Dorsolateral prefrontal cortex (tissue), 122 donors: ENCODE measurements at places on chromosomes 6 and 20.
A peak's percentile ranks its signal among the peaks of the same experiment; 100 is the strongest.

GRCh38 chr6:29524444-29525310 lies 34.9 kb downstream of the UBD start:
- no peak for DNase-seq

DNA sequence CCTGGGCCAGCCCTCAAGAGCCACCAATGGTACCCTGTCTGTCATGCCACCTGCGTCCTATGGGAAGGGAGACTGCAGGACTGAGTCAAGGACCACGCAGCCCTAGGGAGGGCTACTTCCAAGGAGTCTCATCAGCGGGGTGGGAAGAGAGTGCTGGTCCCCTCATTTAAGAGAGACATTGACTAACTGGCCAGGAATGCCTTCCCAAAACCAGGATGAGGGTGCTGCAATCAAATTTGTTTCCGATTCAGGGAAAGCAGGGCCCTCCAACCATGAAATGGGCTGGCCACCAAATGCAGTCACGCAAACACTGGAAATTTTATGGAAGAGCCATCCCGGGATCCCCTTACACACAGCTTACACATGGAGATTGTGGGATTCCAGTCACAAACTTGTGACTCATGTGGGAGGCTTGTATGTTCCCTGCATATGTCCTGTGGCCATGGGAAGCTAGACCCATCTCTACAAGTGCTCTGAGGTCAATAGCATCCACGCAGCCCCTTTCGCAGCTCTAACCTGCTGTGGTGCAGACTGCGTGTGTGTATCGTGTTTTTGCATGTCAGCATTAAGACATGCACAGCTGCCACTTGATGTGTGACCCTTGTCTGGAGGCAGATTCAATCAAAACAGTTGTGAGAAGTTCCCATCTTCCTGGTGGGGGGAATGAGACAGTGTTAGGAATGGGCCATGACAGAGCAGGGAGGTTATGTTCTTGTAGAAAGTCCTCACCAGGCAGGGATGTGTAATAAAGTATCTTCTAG lies 53.0 kb upstream of the CST7 start:
- no peak for DNase-seq

GRCh38 chr6:34587325-34587724 lies 31.2 kb upstream of the SPDEF start:
- no peak for DNase-seq

- DNase-seq, result no peak
Measured at GRCh38 chr20:48106428-48106827, 321.1 kb upstream of the SULF2 start.

- DNase-seq, result no peak
Measured at GRCh38 chr20:1389703-1390580, 2.9 kb downstream of the FKBP1A start.

GRCh38 chr6:145360865-145361264 lies 374.5 kb downstream of the EPM2A start:
- no peak for DNase-seq

GRCh38 chr20:40744818-40745175 lies 55.8 kb upstream of the MAFB start:
- DNase-seq, result no peak

DNA sequence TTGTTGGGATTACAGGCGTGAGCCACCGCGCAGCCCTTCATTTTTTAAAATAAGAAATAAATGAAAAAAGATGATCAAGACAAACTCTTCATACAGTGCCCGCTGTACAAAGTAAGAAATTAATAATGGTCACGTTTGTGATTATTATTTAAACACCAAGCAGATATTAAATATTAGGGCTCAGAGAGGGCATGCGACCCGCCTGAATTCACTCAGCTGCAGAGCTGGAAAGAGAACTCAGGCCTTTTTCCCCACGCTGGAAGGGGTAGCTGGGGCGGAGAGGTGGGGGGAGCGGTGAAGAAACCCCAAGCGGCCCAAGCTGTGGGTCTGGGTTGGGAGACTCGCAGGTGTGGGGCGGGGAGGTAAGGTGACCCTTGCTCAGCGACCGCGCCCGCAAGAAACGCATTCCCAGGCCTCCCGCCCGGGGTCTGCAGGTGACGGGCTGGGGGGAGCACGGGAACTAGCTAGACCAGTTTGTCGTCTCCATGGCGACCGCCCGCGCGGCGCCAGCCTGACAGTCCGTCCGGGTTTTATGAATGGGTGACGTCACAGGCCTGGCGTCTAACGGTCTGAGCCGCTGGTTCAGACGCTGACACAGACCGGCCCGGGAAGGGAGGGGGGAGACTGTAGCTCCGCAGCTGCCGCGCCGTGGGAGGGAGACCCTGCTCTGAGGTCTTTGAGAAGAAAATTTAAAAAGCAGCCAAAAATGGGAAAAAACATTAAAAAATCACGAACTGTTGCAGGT lies 1.1 kb upstream of the ID1 start:
- peak; percentile 93 for DNase-seq

- DNase-seq, result no peak
Measured at GRCh38 chr20:48064929-48065328, 279.6 kb upstream of the SULF2 start.

DNA sequence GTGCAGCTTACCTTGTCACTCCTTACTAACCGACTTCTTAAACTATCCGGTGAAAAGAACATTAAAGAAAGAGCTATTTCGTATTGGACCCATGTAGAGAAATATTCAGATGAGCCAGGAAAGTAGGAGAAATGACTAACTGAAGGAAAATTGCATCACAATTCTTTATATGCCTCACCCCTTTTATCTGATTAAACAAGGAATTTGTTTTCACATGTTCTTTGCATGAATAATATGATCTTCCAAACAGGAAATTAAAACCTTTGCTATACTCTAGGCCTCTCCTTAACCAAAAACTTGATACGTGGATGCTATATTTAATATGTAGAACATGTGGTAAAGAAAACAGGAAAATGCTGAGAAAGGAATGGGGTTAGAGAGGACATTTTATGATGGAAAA lies 41.9 kb upstream of the LRRC1 start:
- DNase-seq, result no peak

DNA sequence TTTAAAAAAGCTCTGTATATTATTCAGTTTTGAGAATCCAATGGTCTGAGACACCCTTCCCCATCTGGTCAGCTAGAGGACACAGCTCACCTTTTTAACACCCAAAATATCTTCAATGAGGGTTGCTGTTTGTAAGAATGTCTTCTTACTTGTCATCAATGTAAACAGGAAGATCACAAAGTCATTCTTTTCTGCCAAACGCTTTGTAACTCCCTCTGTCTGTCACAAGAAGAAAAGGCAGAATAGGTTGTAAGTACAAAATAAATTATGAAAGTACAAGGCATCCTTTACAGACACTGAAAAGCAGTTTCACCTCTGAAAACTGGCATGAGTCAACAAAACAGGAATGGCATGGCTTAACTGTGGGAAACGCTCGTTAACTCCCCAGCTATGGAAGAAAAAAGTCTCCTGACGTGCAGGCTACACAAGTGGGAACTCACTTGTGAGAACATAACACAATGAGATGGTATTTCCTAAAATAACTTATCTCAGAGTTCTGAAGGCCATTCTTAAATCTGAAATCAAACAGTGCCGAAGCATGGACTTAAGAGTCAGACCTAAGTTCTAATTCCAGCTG lies 42.7 kb downstream of the TRPC4AP start:
- no peak for DNase-seq

DNA sequence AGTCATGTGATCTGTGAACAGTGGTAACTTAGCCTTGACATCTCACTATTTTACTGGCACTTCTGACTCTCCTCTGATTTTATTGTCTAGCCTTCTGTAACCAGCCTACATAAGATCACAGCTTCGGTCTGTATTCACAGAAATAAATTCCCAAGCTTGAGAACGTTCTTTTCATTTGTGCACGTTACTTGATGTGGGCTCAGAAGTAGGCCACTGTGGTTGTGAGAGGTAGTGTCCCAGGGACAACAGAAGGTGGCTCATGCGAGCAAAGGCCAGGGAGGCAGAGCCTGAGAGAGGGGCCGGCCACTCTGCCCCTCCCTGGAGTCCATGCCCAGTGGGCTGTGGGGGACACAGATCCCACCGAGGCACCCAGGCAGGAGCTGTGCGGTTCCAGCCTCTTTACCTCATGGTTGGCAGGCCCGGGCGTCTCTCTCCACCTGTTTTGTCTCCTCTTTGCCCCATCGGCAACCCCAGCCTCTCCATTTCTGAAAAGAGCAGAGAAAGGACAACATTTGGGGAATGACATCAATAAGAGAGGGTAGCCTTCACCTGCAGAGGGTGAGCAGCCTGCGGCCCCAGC lies 207.5 kb upstream of the CST7 start:
- no peak for DNase-seq

DNA sequence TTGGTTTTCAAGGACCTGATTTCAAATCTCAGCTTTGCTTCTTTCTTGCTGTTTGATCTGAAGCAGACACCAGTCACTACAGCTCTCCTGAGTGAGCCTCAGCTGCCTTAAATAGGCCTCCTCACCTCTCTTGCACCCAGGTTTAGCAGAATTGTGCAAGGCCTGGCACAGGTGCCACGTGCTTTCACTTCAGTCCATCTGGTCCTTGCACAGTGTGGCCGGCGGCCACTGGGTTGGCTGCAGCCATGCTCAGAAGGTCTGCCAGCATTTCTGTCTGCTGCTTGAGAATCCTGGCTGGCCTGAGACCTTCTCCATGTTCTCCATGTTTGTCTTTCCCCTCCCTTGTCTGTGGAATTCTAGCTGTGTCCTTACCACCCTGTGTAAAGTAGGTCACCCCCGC lies 14.5 kb upstream of the DAAM2 start:
- DNase-seq, result no peak

- no peak for DNase-seq
Measured at GRCh38 chr20:63315731-63316491, 22.9 kb downstream of the COL20A1 start.

- DNase-seq, result no peak
Measured at GRCh38 chr20:906001-906520, 10.1 kb downstream of the ANGPT4 start.

GRCh38 chr6:119124079-119124824 lies 45.8 kb upstream of the FAM184A start:
- no peak for DNase-seq

GRCh38 chr6:32166411-32167061 lies 2.1 kb downstream of the EGFL8 start:
- DNase-seq, result no peak

- DNase-seq, result no peak
Measured at GRCh38 chr6:9315966-9316650, 880.8 kb upstream of the SLC35B3 start.
